ENCODE measurements at places on chromosomes 3 and 15.

GRCh38 chr3:127903611-127904375 lies 11.2 kb upstream of the KBTBD12 start:
- DNase-seq: no peak

DNA sequence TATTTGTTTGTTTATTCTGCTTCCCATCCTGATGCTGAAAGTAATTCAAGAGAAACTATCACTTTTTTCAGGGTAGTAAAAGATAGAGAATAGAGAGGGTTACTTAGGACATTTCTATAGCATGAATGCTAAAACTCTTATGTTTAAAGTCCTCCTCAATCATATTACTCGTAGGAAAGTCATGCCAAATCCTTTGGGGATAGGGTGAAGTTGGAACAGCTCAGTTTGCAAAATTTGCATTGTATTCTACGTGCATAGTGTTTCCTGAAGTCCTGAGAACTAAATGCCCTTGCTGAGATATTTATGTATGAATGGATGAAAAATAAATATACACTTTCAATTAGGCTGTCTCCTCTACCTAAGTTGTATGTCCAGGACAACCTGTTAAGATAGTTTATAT lies 14.6 kb downstream of the PLSCR5 start:
- no peak for DNase-seq

DNA sequence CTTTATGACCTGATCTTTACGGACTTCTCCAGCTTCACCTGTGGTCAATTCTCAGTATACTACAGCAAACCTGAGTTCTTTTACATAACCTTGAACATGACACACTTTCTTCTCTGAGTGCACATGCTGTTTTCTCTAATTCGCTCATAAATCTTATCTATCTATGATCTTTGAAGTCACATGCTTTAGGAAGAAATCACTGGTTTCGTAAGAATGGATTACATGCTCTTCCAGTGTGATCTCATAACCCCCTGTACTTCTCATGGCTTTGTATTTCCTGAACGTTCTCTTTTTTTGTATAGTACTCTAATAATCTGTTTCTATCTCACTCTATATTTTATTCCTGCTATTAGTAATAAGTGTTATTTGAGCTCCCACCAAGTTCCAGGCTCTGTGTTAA lies 1165.2 kb downstream of the TBL1XR1 start:
- DNase-seq: no peak

GRCh38 chr3:72818092-72818773 lies 30.0 kb downstream of the SHQ1 start:
- no peak for DNase-seq

DNA sequence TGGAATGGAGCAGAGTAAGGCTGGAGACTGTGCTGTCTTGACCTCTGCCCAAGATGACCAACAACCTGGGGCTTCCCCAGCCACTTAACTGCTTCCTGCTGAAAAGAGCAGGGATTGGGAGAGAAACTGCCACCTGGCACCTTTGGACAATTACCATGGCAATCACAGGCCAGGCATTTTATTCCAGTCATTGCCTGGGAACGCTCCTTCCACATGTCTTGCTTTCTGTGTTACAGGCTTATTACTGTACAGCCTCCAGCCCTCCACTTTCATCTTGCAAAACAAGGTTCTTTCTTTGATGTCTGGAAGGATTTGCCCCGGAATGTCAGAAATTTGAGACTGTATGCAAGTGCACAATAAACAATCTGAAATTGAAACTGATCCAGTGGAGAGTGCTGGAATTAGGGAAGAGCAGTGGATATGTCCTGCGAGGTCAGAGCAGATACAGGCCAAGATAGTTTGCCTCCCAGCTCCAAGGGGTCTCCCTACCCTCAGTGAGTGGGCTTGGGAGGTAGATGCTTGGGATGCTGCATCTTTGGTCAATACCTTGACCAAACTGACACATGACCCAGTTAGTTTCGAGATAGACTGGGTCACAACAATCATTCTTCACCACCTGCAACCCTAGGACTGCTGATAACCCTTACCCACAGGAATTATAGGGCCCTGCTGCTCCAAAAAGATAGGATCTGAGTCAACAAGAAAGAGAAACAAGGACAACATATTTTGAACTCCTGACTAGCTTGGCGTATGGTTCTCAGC lies 2.7 kb downstream of the PPP1R14D start:
- DNase-seq: no peak

- no peak for DNase-seq
Measured at GRCh38 chr3:125381743-125382142, 6.6 kb upstream of the ZNF148 start.

DNA sequence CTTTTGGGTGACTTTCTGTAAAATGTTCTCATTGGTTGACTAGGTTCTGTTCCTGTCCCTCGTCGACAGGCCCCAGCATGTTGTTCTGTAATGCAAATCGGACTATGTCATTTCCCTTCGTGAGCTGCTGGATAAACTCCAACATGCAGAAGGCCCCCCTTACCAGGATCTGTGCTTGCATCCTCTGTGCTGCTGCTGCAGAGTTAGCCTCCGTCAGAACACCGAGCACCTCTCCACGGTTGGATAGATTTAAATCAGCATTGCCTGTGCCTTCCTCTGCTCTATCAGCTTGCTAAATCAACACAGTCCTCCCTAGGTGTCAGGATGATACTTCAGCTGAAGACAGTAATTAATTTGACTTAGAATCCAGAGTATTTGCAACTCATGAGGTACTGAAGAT lies 12.7 kb upstream of the MINDY4B start:
- peak; percentile 16 for DNase-seq

DNA sequence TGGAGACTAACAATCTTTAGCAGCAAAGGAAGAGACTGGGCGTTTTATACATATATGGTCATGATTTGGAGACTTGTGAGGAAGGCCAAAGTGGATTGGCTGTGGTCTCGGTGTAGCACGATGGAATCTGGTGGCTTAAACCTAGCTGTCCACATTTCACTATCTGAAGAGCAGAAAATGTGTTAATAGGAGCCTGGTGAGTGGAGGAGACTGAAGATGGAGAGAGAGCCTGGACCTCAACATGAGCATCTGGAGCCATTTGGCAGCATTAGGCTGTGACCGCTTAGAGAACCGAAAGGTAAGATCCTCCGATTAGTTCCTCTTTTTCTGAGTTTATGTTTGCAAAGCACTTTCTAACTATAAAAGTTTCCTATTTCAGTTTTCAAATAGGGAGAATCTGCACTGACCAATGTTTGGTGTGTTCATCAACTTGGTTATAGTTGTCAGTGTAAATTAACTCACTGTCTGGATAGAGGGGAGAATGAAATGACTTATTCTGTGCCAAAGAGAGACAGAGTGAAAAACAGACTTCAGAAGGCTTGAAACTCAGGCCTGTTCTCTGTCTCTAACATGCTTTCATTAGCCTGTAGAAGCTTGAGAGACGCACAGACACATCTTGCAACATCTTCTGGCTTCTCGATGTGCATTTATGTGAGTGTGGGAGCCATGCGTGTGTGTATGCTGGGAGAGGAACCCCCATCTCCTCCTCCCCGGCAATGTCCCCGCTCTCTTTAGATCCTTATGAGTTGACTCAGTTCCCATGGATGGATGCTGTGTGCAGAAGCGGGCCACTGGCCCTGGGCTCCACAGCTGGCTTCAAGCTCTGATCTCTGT lies 244.7 kb upstream of the TBL1XR1 start:
- DNase-seq: no peak

- no peak for DNase-seq
Measured at GRCh38 chr3:25430935-25431770, 3.1 kb downstream of the RARB start.

- DNase-seq: no peak
Measured at GRCh38 chr3:74115906-74116305, 491.2 kb upstream of the PDZRN3 start.

DNA sequence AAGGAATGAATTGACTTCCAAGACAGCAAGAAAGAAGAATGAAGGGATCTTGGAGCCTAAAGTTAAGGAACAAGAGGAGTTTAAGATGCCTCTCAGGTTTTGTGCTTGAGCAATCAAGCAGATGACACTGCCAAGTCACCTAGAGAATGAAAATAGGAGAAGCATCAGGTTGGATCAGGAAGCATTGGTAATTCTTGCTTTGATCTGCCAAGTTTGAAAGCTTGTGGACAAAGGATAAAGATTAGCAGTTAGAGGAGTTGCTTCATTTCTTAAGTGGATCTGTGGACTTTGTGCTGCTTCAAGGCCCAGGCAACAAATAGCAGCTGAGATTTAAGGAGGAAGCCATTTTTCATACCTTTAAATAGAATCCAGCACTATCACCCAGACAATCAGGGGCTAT lies 35.6 kb downstream of the FRMD5 start:
- no peak for DNase-seq

DNA sequence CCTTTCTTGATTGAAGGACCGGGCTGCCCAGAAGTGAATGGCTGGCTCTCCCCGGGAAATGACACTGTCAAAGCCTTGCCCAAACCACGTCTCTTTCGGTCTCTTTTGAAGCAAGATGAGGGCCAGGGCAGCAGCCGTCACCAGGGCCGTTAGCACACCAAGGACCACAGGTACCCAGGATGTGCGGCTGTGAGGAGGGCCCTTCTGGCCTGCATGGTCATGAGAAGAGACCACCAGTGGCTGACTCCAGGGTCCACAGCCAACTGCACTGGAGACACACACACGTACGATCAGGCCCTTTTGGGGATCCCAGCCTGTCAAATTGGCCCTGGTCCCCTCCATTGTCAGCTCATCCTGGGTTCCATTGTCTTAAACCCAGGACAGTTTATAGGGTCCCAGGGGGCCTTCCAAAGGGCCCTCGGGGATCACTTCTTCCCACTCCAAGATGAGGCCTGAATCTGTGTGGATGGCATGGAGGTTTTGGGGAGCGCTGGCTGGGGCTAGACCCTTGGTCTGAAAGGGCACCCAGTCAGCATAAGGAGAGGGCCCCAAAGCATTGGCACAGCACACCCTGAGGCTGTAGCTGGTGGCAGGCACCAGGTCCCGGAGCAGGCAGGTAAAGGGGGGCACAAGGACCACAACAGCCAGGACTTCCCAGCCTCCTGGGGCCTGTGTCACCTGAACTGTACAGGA lies 50.9 kb downstream of the ETFA start:
- DNase-seq: no peak

DNA sequence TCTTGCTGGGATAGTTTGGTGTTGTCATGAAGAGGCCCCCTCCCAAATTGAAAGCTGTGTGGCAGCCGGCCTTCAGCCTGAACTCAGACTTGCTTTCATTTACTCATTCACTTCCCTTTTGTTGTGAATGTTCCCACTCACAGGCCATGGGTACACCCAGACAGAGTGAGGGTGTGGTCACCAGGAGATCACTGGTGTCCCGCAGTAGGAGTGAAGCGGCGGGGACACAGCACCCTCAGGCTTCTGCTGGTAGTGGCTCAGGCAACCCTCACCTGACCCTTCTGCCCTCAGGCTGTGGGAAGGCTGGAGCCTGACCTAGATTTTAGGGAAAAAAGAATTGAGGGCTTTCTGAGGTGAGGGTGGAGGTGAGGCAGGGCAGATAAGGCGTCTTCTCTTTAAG lies 244.4 kb downstream of the SOX2 start:
- no peak for DNase-seq

DNA sequence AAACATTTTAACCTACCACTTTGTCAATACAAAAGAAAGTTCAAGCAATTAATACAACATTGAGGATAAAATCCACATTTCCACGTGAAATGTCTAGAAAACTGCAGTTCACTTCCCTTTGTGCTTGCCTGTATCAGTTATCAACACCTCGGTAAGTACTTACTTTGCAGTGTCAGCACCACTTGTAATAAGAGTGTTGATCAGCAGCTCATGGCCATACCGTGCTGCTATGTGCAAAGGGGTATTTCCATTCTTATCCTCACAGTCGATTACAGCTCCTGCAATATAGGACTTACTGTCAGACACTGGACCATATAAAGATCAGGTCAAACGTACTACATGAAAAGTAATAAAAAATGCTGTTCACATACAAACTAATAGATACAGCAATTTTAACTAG lies 84.4 kb downstream of the ANKRD28 start:
- no peak for DNase-seq

- DNase-seq: no peak
Measured at GRCh38 chr15:80609091-80609490, 86.0 kb upstream of the ABHD17C start.

GRCh38 chr15:88812133-88812532 lies 8.9 kb downstream of the ACAN start:
- no peak for DNase-seq

DNA sequence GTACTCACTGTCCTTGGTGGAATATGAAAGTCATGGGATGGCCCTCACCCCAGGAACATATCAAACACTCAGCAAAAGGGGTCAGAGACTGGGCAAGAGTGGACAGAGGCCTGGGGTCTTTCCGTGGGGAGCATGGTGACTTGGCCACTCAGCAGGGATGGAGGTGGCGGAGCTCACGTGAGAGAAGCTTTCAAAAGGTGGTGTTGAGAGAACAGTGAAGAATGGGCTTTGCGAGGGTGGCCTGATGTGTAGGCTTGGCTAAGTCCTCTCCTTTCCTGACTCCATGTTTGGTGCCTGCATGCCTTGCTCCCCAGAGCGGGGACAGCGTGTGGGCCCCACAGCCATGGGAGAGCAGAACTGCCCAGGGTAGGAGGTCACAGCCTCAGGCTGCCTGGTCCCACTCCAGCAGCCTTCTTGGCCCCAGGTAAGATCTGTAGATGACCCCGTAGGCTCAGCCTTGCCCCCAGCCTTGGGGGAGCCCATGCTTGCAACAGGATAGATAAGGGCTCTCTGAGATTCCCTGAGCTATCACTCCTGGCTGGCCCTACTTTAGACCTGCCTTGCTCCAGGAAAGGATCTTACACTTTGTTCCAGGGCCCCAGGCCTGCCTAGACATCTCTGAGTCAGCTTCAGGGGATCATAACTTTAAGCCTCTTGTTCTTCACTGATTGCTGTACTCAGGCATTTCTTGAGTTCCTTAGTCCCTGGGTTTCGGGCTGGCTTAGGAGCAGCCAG lies 17.0 kb downstream of the RPLP1 start:
- no peak for DNase-seq

GRCh38 chr3:159902546-159903314 lies 85.9 kb upstream of the IL12A start:
- no peak for DNase-seq

DNA sequence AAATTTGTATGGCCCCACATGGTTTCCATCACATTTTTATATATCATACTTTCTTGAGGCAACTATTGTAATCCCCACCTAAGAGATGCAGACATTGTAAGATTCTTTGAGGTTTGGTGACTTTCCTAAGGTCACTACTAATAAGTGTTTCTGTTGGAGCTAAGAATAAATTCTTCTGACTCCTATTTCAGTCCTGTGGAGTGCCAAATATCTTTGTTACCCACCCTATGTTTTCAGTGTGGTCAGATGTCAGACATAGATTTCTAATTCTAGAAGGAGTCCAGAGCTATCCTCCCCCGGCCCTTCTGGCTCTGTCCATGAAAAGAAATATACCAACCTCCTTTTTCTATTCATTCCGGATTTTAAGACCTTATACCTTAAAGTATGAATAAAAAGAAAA lies 46.2 kb upstream of the FILIP1L start:
- DNase-seq: no peak
